ENCODE measurements at places on chromosomes 6 and 20.

GRCh38 chr6:82690283-82690682, 326.7 kb downstream of the TPBG start:
- no peak for DNase-seq

DNA sequence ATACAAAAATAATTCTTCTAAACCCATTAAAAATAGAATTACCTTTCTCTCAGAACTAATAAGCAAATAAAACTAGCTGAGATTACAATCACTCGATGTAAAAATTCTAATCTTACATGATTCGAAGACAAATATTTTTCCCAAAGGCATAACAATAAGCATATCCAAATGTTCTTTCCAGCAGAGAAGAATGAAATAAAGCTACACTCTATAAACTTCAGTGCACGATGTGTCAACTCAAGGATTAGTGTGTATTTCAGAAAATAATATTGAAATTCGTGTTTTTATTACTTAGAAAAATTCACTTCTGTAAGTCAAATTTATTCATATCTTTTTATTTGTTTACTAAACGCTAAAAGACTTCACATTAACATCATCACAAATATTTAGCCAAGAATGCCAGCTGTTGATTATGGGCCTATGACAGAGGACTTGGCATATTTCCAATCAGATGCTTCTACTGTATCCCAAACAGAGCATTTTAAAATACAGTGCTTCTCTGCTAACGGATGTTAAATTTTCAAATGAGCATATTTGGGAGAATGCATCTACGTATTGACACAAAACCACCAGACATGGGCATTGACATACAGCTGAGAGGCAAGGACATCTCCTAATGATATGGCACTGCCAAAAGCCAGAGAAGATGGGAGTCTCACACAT, 54.7 kb upstream of the PDE7B start:
- no peak for DNase-seq

DNA sequence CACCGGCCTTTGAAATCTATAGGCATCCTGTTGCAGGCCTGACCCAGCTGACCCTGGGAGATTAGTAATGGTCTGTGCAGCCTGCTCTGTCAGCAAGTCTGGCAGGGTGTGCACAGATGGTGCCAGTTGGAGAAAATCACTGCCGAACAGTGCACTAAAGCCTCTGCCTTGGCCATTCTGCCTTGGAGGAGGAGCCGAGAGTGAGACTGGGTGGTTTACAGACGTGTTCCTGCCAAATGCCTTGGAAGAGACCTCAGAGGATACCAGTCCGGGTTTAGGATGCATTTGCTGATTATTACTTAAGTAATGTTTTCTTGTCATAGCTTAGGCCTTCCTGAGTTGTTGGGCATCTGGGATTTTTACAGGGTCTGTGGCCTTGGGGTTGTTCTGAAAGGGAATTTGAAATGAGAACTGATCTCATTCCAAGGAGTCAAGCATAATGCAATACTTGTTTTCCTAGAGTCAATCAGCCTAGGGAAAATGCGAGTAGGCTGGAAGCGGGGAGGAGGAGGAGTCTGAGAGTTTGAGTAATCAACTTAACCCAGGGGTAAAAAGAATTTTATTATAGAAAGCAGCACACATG, 292.1 kb downstream of the SOX4 start:
- no peak for DNase-seq

DNA sequence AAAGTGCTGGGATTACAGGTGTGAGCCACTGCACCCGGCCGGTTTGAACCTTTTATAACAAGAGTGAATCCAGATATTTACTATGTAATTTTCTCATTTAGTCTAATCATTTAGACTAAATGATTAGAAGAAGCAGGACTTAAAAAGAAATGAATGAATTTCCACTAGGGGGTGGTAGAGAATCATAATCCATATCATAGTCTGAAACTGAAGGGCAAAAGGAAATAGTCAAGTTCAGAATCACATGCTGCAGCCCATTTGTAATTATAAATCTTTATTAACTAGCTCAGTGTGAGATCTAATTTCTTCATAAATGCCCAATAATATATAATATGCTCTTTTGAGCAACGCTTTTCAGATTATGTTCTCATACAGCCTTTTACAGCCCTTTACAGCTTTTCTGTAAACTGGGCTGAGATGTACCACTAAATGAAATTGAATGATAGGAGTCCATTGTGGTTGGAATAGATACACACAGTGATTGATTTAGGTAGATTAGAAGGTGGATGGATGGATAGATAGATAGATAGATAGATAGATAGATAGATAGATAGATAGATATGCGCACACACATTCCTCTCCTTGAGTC, 31.8 kb downstream of the PSMB9 start:
- DNase-seq: no peak

GRCh38 chr20:25088267-25088666, 6.3 kb upstream of the VSX1 start:
- DNase-seq: no peak

All from activated T-cell treated with anti-CD3 and anti-CD28 coated beads for 1 hour (primary cell).